ENCODE measurements at places on chromosomes 16 and 17. TPM values are rescaled to one million over a fixed set of nuclear protein-coding genes. Genes with fewer than 3 reads are reported as not detected.
A peak's percentile ranks its signal among the peaks of the same experiment; 100 is the strongest.

- no peak for DNase-seq
Observed at GRCh38 chr17:81457401-81457800, 55.2 kb downstream of the ACTG1 start.

DNA sequence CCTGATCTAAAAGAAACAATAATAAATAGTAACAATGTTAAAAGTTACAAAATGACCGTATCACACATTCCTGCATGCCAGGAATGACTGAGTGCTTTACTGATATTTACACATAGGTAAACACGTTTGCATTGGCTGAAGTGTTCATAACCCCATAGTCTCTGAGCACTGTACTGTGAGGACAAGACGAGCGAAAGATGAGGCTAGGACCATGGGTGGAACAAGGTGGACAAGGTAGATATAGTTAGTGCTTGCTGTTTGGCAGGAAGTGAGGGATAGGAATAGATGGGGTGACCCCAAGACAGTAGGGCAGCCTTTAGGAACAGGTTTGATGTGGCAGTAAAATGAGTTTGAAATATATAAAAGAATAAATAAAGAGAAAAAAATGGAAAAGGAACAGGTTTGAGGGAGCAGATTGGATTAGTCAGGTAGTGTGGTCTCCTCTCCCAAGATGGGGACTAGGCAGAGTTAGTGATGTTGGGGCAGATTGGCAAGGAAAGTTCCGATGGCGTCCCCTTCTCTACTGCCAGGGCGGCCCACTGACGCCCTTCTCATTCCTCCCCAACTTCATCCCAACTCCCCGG, 452 bp upstream of the E2F4 start:
- no peak for DNase-seq

FBXW10 gene
- 0.20 TPM for total RNA-seq

DNA sequence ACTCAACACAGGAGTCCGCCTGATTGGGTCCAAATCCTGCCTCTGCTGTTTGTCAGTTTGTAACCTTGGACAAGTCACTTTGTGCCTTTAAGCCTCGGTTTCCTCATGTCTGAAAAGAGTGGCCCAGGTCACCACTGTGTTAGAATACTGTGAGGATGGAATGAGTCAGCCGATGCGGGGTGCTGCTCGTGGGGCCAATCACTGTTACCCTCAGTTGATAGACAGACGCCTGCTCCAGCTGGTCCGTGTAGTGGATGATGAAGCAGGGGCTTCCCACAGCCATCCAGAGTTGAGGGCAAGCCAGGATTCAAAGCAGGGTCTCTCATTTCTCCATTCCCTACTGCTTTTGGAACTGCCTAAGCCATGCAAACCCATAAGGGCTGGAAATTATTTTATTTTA, 5.8 kb downstream of the FBXL19 start:
- DNase-seq = no peak

- peak; percentile 57 for DNase-seq
Observed at GRCh38 chr17:72387487-72387886, 266.7 kb downstream of the SOX9 start.

MT4 gene
- total RNA-seq = not detected

GRCh38 chr16:48537275-48537674, 72.7 kb downstream of the N4BP1 start:
- DNase-seq = no peak

- peak; percentile 99 for DNase-seq
Observed at GRCh38 chr17:7572588-7573323, 6.7 kb upstream of the CD68 start.

- DNase-seq = peak; percentile 82
Observed at GRCh38 chr16:3058139-3059030, 7.1 kb upstream of the IL32 start.

DNA sequence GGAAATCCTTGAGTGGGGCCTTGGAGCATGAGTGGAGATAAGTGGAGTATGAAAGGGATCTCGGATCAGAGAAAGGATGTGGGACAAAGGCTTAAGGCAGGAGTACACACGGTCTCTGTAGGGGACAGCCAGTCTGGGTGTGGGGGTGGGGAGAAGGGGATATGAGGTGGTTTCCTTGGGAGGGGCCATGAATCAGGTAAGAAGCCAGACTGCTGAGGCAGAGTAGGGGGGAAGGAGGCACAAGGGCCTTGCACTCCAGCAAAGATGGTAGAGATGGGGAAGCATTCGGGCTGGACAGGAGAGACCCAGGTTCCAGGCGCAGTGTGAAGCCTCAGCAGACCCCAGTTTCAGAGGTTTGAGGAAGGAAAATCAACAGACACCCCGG, 1.6 kb downstream of the HSD11B2 start:
- DNase-seq = no peak

DNA sequence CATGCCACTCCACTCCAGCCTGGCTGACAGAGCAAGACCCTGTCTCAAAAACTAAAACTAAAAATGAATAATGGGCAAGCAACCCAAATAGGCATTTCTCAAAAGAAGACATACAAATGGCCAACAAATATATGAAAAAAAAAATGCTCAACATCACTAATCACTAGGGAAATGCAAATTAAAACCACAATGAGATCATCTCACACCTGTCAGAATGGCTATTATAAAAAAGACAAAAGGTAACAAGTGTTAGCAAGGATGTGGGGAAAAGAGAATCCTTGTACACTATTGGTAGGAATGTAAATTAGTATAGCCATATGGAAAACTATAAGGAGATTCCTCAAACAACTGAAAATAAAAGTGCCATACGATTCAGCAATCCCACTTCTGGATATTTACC, 7.1 kb upstream of the ERCC4 start:
- no peak for DNase-seq

SLX1A gene
- total RNA-seq = 22.1 TPM

SNTB2 gene
- 19.5 TPM for total RNA-seq

GRCh38 chr17:29867643-29868181, 62.3 kb downstream of the SSH2 start:
- DNase-seq = no peak

OTOA gene
- 0.07 TPM for total RNA-seq

DNA sequence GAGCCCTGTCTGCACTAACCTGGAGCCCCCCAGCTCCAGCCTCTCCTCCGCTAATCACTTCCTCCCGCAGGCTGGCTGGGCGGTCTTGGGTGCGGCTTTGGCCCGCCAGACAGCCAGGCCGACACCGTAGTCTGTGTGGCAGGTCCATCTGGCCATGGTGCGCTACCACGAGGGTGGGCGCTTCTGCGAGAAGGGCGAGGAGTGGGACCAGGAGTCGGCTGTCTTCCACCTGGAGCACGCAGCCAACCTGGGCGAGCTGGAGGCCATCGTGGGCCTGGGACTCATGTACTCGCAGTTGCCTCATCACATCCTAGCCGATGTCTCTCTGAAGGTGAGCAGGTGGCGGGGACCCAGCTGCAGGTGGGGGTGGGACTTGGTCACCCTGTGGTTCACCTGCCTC, 30.7 kb upstream of the POLR3E start:
- DNase-seq = no peak

DNA sequence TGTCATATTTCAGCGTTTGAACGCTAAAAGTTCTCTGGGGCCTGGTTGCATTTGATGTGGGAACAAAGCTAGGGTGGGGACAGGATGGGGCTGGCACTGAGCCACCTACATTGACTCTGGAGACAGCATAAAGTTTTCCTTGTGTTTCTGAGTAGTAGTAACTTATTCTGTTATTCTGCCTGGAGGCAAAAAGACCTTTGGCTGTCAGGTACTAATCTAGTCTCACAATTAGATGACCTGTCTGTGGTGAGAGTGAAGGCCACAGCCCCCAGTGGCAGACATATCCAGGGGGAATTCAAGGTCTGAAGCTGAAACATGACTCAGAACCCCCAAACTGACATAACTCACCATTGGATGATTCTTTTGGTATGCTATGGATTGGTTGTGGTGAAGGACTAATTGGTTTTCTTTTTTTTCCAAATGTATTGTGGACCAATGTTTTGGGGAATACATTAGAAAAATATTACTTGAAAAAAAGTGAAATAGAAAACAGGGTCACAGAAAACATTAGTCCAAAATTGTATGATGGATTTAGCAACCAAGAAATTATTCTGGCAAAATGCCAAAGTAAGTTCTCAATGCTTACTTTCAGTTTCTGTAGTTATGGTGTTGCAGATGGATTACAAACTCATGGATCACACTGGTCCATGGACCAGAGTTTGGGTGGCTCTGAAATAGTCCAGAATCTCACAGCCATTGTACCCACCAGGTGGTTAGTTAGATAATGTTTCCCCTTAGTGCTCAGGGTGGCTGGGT, 10.5 kb upstream of the SALL1 start:
- no peak for DNase-seq

TMEM97 gene
- 74.7 TPM for total RNA-seq

- no peak for DNase-seq
Observed at GRCh38 chr16:80719573-80719972, 84.8 kb downstream of the CDYL2 start.

SOST gene
- not detected for total RNA-seq

DNA sequence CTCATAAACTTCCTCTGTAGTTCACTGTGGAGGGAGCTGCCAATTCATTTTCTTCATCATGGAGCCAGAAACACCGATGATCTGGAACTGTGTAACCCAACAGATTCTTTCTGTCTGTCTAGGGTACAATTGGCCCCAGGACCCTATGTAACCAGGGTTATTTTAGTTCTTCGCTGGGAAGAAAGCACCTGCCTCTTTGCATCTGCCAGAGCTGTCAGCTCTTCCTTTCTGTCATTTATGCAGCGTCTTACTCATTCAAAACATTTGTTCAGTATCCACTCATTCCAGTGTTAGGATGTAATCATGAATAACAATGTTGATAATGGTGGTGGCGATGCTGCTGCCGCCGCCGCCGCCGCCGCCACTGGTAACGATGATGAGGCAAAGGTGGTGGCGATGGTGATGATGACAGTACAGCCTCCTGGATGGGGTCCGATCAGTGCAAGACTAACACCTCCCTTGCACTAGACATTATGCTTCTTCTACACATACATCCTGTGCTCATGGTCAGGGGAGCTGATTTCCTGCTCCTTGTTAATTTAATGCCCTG, 46.1 kb downstream of the IRX5 start:
- no peak for DNase-seq

- DNase-seq = no peak
Observed at GRCh38 chr16:50297301-50298074, 31.1 kb downstream of the ADCY7 start.

DNA sequence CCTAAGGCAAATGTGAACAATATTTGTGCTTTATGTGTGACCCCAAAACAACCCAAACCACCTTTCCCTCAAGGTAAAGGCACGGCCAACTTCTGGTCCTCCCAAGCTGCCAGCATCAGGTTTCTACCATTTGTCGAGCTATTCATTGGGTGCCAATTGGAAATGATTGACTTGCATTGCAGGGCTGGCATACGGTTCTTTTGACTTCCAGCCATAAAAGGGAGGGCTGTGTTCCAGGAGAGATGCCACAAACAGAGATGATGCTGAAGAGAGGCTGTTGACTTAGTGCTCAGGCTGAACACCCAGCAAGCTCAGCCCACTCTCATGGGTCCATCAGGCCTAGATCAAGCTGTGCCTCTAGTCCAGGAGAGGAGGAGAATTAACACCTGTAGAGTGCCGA, 252.4 kb downstream of the GRIN2A start:
- no peak for DNase-seq

MPV17L gene
- total RNA-seq = 2.6 TPM

HOXB3 gene
- 1.8 TPM for total RNA-seq

MT1F gene
- 7.1 TPM for total RNA-seq

ZFP3 gene
- 0.12 TPM for total RNA-seq

DNA sequence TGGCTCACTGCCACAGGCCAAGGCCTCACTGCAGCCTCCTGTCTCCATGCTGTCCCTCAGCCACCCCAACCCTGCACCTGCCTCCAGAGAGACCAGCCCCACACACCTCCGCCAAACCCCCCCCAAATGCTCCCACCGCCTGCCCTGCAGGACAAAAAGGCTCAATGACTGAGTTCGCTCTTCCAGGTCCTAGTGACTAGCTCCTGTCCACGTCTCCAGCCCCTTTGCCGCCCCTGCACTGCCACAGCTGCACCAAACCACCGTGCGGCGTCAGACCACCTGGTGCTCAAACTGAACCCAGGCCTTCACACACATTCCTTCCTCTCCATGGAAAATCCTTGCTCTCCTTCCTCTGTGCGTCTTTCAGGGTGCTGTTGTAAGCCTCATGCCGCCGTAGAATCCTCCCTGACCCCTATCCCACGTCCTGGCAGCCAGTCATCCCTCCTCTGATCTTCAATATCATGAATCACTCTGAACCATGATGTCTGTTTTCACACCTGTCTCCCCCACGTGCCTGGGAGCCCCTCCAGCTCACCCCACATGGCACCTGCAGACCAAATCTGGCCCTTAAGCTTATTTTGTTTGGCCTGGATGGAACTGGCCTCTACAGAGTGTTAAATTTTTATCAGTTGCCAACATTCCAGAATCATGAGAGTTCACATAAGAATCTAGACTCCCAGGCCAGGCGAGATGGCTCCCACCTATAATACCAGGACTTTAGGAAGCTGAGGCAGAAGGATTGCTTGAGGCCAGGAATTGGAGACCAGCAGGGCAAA, 4.3 kb upstream of the GSG1L start:
- no peak for DNase-seq

HIGD1B gene
- not detected for total RNA-seq

DNA sequence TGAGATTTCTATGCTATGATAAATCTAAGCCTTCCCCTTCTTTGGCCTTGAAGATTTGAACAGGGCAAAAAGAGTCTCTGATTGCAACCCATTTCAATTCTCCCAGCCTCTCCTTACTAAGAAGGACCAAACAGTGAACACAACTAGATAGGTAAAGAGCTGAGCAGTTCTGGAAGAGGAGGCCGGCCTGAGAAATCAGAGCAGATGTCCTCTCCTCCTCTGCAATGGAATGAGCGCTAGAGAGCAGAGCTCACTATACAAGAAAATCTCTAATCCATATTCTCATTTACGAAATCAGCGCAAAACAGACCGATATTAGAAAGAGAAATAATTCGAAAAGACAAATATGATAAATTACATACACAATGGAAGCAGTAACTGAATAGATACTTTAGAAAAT, 124.2 kb downstream of the CDK5R1 start:
- DNase-seq = no peak

DNA sequence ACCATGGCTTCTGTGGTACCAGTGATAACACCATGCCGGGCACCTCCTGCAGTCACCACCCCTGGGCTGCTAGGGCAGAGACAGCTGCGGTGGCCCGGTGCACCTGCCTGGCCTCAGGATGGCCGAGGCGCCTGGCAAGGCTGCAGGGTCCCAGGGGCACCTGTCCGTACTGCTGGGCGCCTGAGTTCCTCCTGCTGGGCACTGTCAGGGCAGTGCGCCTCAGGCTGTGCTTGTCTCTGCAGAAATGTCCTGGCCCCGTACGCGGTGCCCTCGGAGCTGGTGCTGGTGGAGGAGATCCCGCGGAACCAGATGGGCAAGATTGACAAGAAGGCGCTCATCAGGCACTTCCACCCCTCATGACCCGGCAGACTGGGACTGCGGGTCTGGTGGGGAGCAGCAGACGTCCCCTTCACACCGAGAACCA, 17.7 kb upstream of the CDH15 start:
- no peak for DNase-seq

- DNase-seq = no peak
Observed at GRCh38 chr17:73861543-73861942, 217.3 kb upstream of the SDK2 start.
